RPMI8226 (cell line): ENCODE measurements at places on chromosomes 6 and 20.

DNA sequence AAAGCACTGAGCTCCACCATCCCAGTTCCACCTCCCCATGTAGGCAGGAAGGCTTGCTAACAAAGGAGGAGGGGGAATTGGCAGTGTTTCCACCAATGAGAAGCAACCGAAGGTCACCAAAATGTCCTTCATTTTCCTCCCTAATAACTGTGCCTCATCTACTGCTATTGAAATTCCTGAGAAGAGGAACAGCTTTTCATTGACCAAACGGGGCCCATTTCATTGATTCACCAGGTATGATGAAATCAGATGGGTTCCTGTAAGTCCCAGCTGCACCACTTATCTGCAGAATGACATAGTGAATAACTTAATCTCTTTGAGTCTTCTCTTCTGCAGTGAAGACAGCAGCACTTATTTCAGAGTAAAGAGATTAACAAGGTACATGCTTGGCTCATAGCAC, 17.3 kb downstream of the TREM1 start:
- DNase-seq, result no peak

DNA sequence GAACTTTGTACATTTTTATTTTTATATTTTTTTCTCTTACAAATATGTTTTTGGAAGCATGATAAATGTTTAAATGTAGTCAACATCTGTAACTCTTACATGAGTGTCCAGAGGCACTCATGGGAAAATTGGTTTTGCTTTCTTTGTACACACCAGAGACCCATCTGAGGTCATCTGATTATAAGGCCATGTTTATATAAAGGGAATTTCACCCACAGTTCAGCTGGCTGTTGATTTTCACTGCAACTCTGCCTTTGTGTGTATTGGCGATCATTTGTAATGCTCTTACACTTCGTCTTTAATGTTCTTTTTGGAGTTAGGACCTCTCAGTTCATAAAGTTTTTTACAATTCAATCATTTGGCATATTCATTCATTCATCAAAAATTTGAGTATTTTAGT, 28.1 kb downstream of the RIOK1 start:
- DNase-seq, result no peak

- no peak for DNase-seq
Observed at GRCh38 chr20:58393299-58393698, 4.3 kb downstream of the VAPB start.

- DNase-seq, result no peak
Observed at GRCh38 chr20:25237610-25238318, 10.1 kb upstream of the PYGB start.
